ENCODE measurements at places on chromosomes 11 and 22.

DNA sequence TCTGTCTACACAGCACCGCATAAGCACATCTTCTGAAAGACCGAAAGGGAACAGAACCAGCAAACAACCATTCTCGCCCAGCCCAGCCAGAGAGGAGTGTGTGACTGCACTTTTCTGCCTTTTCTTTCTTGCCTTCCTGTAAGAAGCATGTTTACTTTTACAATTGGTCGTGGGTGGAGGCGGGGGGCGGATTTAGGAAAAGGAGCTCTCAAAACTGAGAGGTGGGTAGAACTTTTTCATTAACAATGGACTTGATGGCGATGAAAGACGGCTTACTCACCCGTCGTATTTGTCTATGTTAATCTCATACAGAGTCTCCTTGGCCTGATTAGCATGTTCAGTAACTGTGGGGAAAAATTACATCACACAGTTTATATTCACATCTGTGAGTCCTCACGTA is 27.2 kb downstream of the CERK start:
- no peak for DNase-seq

- DNase-seq: no peak
Observed at GRCh38 chr22:35678836-35679235, 30.6 kb downstream of the APOL6 start.

DNA sequence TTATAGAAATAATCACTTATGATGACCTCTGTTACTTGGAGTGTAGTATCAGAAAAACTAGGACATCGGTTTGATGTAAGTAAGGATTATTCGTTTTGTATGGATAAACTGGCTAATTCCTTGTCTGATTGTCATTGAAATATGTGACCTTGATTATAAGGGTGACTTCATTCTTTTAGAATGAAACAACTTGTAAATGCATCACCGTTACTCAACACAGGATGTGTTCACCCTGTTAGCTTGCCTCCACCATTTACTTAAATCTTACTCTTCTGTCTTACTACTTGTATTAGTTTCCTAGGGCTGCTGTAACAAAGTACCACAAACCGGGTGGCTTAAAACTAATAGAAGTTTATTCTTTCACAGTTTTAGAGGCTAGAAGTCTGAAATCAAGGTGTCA is 7.9 kb downstream of the SFI1 start:
- DNase-seq: no peak

DNA sequence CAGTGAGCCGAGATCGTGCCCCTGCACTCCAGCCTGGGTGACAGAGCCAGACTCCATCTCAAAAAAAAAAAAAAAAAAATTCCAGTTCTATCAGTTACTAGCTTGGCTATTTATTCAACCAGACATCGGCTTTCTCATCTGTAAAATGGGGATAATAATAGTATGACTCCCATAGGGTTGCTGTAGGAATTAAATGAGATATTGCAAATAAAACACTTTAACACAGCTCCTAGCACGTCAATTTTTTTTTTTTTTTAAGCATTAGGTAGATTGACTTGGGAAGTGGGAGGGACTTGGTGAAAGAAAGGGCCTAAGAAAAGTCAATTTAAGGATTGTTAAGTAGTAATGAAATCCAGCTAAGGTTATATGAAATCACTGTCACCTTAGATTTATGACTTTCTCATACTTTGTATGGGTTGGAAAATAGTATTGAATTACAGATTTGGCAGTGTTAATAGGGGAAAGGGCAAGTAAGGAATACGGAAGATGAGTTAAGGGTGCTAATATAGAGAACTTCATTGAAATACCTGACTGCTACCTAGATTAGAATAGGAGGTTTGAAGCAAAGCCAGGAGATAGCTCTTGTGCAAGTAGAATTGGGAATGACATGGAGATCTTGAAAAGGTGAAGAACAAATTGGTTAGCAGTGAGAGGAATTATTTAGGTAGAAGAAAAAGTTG is 28.8 kb downstream of the BIRC2 start:
- no peak for DNase-seq

GRCh38 chr11:69244266-69244665 is 49.7 kb upstream of the MYEOV start:
- DNase-seq: no peak

GRCh38 chr11:34859496-34859895 is 56.7 kb downstream of the APIP start:
- no peak for DNase-seq

GRCh38 chr11:96396637-96397036 is 6.8 kb downstream of the JRKL start:
- no peak for DNase-seq

DNA sequence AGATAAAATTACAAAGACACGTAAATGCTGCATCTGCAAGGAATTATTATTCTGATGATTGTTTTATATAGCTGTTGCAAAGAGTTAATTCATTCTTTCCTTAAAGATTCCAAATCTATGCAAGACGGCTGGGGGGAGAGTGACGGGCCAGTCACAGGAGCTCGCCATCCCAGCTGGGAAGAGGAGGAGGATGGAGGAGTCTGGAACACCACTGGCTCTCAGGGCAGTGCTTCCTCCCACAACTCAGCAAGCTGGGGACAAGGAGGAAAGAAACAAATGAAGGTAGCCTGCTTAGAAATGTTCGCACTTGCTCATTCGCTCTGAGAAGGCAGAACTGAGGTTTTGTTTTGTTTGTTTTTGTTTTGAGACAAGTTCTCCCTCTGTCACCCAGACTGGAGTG is 73.0 kb upstream of the ADSL start:
- DNase-seq: no peak

DNA sequence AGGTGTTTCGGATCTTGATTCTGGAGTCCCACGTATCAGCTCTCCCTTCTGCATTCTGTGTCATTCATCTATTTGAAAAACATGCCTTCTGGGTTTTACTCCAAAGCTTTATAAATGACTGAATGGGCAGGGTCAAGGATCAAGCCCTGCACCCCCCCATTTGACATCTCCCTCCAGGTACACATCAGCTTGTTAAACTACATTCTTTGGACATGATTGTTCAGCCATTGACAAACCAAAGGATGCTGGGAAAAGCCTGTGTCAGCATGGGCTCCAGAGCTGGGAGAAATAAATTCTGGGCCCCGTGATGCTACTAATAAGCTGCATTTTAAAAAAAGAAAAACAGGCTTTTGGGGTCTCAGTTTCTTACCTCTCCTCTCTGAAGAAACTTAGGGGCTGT is 103.7 kb downstream of the DSCAML1 start:
- no peak for DNase-seq

GRCh38 chr11:27497284-27497866 is 9.2 kb downstream of the LIN7C start:
- no peak for DNase-seq

GRCh38 chr11:122882857-122883645 is 492 bp downstream of the JHY start:
- no peak for DNase-seq

- no peak for DNase-seq
Observed at GRCh38 chr11:71499125-71499524, 27.9 kb upstream of the KRTAP5-7 start.

GRCh38 chr11:34957206-34957605 is 40.8 kb downstream of the PDHX start:
- no peak for DNase-seq

DNA sequence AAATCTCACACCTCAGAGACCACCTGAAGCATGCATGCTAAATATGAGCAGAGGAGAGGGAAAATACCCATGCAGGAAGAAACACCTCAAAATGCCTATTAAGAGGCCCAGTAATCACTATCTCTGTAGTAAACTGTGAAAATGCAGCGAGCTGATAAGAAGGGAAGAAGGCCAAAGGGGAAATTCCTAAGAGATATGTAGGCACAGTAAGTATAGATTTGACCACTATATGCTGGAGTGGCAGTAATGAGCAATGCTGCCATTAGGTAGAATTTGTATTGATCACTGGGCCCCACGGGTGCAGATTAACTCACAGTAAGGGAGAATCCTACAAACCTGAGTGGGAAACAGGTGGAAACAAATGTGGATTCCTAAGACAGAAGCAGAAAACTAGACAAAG is 1813.1 kb upstream of the RAG2 start:
- no peak for DNase-seq

DNA sequence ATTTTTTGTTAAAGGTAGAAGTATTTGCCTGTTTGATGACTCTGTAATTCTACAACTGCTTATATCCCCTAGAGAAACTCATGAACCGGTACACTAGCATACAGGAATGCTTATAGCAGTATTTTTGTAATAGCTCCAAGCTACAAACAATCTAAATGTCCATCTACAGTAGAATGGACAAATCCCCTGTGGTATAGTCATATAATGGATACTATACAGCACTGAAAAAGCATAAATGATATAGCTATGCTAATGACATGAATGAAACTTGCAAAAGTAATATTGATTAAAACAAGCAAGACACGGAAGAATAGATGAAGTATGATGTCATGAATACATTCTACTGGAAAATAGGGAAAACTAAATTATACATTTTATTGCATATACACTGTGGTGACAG is 142.9 kb downstream of the CEP164 start:
- no peak for DNase-seq

DNA sequence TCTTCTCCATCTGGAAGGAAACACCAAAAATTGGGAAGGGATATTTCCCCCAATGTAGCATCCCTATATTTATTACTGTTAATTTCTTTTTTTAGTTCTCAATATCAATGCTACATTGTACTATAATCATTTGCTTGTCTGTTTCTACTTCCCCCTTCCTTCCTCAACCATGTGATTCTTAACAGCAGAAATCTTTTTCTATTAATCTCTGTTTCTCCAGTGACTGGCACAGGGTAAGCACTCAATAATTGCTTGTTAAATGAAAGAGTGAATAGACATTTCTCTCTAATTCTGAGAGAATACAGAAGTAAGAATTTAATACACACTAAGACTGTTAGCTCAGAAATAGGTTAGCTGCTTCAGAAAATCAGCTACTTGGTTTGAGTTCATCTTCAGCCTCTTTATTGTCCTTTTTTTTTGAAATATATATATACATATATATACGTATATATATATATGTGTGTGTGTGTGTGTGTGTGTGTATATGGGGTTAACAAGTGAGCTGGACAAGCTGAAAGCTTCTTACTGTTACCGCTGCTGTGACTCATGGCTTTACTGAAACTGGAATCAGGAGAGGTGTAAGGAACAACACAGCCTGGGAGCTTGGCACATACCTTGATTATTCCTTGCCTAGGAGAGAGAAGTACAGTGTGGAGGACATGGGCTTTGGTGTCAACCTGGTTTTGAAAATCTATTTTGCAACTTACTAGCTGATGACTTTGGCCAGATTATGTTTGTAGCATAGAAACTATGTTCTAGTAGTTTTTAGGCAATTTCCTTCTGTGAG is 26.2 kb upstream of the PDE3B start:
- DNase-seq: no peak

- DNase-seq: no peak
Observed at GRCh38 chr22:19706661-19707151, 7.6 kb upstream of the SEPTIN5 start.

DNA sequence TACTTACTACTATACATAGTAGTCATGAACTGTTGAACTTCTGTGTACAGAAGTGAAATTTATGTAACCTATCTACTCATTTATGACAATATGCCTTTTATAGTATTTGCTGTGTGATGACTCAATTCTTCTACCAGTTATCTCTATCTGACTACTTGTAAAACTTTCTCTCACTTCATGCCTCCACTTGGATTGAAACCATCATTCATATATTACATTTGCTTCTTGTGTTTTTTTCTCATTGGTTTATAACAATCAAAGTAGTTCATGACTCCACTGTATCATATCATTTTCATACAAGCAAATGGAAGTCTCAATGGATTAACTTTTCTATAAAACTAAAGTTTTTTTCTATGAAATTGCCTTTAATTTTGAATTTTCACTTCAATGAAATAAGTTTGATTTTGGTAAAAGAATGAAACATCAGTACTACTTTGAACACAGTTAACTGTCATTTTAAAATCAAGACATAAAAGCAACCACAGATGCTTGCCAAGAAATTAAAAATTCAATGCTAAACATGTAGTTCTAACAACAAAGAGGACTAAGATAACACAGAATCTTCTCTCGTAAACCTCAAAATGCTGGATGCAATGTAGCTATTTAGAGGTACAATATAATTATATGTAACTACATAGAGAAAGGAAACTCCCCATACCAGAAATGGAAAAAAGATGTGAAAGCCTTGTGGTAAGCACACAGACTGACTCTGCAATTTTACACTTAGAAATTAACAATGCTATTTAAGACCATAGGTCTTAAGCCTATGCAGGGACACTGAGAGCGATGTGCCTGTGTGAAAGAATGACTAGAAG is 27.6 kb upstream of the EXPH5 start:
- DNase-seq: no peak
